ENCODE measurements at places on chromosomes 7 and 10.
A peak's percentile ranks its signal among the peaks of the same experiment; 100 is the strongest.

- DNase-seq = no peak
Observed at GRCh38 chr10:120646738-120647456, 189.9 kb downstream of the PLPP4 start.

DNA sequence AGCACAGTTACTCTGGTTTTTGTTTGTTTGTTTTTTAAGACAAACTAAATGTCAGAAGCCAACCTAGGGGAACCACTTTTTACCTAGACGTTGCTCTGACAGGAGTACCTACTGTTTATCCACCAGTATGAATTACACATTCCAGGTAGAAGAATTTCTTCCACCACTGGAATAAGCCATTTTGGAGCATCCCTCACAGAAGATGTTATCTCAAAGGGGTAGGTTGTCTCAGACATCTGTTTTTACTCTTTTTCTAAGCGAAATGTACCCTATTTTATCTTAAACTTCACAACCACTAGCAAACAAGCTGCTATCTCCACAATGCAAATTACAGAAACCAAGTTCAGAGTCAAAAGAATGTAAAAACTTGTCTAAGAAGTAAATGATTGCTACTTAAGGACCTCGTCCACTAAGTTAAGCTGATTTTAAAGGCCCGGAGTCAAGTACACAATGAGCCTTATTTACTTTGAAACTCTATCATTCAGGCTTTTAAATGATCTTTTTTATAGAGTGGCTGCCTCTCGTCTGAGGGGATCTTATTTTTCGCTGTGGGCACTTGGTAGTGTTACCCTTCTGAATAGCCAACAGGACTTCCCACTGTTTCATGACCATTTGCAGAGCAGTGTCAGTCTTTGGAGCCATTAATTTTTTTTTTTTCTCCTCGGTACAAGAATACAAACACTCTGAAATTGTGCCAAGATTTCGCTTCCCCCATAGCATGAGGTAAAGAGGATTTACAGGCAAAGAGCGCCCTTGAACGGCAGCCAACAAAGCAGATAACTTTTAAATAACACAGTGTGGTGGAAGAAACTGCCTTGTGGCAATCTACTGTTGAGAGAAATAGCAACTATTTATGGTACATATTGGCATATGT, 15.7 kb upstream of the ARMC3 start:
- DNase-seq = peak; percentile 59

GRCh38 chr7:134565643-134566136, 16.8 kb downstream of the AKR1B15 start:
- DNase-seq = peak; percentile 4

DNA sequence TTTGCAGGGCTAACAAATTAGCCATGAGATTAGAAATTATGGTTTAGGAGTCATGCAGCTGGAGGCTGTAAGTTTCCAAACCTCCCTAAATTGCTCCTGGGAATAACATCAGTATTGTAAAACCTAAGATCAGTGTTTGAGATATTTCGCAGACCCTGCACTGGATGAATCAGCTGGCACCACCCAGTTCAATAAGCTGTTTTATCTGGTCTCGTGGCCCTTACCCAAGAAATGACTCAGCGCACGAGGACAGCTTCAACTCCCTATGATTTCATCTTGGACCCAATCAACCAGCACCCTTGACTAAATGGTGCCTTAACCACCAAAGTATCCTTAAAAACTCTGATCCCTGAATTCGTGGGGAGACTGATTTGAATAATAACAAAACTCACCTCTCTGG, 482.0 kb upstream of the PCDH15 start:
- DNase-seq = no peak

DNA sequence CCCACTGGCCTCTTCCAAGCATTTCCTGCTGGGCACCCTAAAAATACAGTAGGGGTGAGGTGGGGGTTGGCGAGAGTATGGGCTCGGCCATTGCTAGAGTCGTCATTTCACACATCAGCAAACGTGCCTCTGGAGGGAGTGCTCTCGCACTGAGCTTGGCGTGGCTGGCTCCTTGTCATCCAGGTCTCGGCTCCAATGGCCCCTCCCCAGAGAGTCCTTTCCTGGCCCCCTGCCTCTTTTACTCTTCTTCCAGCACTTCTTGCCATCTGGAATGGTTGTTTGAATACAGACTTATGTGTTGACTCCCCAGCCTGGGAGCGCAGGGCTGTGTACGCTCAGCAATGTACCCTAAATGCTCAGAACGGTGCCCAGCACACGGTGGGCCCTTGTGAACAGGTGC, 18.8 kb downstream of the UNC5B start:
- no peak for DNase-seq

- DNase-seq = no peak
Observed at GRCh38 chr10:4150676-4151075, 365.7 kb upstream of the KLF6 start.

GRCh38 chr7:69617364-69617763, 19.1 kb downstream of the AUTS2 start:
- DNase-seq = no peak

DNA sequence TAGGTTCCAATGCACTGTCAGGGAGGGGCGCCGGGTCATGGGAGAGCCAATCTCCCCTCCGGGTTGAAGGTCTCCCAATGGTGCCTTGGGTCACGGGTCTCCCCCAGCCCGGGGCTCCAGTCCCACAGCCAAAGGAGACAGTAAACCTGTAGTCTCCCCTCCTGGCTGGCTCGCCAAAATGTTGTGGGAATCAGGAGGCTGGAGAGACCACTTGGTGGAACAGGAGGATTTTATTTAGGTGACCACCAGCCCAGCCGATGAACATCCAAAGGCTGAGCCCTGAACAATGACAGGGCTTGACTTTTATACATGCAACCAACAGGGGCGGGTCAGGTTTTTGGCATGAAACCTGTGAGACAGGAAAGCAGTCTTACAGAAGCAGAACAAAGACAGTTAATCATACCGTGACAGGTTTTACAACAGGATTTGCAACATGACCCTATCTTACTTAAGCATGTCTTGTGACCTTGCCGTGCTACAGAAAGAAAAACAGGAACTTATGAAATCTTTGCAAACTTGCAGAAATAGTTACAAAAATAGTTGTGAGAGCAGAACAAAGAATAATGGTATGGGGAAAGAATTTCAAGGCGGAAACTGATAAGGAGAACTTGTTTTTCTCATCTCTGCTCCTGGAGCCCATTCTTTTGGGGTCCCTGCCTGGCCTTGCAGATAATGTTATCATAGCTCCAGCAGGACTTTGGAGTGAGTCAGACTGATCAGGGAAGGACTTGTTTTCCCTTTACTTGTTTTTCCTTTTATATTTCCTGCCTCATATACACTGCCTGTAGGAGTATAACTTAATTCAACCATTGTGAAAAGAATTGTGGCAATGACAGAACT, 7.1 kb downstream of the ERV3-1 start:
- DNase-seq = no peak

- DNase-seq = peak; percentile 86
Observed at GRCh38 chr10:63206997-63207811, 74.1 kb downstream of the NRBF2 start.

GRCh38 chr10:30231071-30231652, 117.9 kb downstream of the MTPAP start:
- DNase-seq = no peak

DNA sequence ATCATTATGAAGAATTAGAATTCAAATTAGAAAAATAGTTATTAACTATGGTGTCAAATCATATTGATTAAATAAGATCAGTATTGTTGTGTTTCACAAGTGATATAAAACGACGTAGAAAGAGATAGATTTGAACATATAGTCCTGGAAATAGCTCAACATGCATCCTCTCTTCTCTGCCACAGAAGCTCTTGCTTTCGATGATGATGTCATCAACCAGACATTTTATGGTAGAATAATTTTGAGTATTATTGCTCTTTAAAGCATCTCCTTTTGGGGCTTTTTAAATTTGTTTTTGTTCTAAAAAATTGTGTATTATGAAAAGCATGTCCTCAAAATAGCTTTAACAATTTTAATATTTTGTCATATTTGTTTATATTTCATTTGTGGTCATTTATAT, 95.0 kb downstream of the DGKB start:
- DNase-seq = peak; percentile 3

DNA sequence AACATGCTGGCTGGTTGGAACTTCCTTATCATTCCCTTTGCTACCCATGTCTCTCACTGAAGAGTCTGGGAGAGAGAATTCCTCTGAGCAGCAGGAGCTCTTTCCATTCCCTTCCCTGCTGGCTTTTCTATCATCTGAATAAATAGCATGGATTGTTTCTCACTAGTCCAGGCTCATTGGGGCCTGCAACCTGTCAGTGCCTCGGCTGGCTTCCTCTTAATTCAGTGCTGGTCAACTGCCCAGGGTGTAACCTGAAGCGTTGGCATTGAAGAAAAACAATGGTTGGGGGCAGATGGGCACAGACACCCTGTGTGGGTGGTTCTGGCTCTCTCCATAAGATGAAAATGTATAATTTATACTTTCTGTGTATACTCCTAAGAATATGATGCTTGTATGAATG, 155.6 kb downstream of the ANLN start:
- no peak for DNase-seq

DNA sequence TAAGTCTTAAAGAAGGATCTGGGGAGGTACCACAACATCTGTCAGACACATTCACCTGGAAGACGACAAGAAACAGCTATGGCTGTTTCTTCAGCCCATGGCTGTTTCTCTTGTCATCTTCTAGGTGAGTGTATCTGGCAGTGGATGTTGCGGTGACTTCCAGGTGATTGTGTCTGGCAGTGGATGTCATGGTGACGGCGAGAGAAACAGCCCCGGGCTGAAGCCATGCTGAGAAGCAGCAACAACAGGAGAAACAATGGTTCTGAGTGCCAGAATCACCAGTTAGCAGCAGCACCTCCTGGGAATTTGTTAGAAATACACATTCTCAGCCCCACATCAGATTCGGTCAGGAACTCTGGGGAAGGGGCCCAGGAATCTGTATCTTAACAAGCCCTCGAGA, 68.6 kb upstream of the SYPL1 start:
- no peak for DNase-seq

GRCh38 chr10:96842896-96843723, 11.0 kb downstream of the LCOR start:
- DNase-seq = no peak

Measured in astrocyte of the hippocampus (primary cell).